ENCODE measurements at places on chromosomes 12 and 14. TPM values are rescaled to one million over a fixed set of nuclear protein-coding genes. Genes with fewer than 3 reads are reported as not detected.

Gene GPR132
- 13.0 TPM for polyA plus RNA-seq

Gene TMEM132C
- not detected for polyA plus RNA-seq

Gene DYRK2
- 9.7 TPM for polyA plus RNA-seq

Gene TSHR
- not detected for polyA plus RNA-seq

Gene LRRC43
- not detected for polyA plus RNA-seq

Gene CCDC177
- not detected for polyA plus RNA-seq

Gene TAS2R13
- polyA plus RNA-seq = not detected

Gene TARBP2
- polyA plus RNA-seq = 16.6 TPM

Measured in CD14-positive monocyte (primary cell).